ENCODE measurements at places on chromosomes 7 and 10.

DNA sequence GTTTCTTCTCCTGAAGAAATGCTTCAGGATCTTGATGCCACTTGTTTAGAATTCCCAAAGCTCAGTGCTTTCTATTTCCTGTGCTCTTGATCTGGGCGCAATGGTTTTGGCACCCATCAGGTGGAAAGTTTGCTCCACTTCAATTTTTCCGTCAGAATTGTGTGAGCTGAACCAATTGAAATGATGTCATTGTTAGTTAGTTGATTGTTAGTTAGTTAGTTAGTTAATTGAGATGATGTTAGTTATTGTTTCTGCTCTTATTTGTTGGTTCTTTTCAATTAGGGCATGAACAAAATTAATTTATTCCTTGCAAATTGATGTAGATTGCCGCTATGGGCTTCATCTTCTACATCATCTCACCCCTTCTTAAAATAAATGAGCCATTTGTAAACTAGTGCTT, 252.6 kb downstream of the BAMBI start:
- no peak for DNase-seq

DNA sequence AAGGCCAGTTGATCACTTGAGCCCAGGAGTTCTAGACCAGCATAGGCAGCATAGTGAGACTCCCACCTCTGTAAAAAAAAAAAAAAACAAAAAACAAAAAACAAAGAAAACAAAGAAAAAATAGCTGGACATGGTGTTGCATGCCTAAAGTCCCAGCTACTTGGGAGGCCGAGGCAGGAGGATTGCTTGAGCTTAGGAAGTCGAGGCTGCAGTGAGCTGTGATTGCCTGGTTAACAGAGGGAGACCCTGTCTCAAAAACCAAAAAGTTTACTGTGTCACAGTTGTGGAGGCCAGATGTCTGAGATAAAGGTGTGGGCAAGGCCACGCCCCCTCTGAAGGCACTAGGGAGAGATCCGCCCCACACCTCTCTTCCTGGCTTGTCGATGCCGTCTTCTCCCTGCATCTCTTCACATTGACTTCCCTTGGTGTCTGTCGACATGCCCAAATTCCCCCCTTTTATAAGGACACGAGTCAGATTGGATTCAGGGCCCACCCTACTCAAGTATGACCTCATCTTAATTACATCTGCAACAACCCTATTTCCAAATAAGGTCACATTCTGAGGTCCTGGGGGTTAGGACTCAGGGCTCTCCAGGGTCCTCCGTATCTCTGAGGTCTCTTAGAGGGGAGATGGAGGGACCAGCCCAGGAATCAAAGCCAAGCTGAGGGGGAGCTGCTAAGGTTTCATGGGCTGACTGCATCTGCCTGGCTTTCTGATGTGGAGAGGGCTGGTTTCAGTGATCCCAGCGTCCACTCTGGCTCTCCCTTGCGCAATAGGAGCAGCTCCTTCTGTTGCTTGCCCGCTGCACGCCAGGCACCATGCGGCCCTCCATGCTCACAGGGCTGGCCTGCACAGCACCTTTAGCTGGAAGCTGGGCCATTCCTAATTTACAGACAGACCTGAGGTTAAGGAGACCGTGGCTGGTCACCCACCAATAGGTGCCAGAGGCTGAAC, 23.1 kb downstream of the AGAP3 start:
- DNase-seq, result no peak

DNA sequence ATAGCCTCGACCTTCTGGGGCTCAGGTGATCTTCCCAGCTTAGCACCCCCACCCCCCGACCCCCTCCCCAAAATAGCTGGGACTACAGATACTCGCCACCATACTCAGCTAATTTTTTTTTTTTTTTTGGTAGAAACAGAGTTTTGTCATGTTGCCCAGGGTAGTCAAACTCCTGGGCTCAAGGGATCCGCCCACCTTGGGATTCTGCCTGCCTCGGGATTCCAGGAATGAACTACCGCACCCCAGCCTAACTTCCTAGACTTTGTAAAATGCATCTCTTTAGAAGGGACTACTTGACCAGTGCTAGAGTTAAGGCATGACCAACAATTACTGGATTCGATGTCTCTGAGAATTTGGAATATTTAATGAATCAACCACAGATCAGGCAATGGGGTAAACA, 85.9 kb downstream of the MDFIC start:
- DNase-seq, result no peak

GRCh38 chr10:117264782-117265181, 23.9 kb downstream of the SLC18A2 start:
- no peak for DNase-seq

GRCh38 chr10:52573347-52573746, 199.2 kb downstream of the MBL2 start:
- no peak for DNase-seq

- no peak for DNase-seq
Measured at GRCh38 chr10:106857213-106857612, 307.3 kb downstream of the SORCS1 start.

GRCh38 chr7:65325793-65326432, 47.7 kb upstream of the ZNF92 start:
- no peak for DNase-seq

GRCh38 chr10:90089719-90090118, 388.3 kb downstream of the KIF20B start:
- DNase-seq, result no peak

DNA sequence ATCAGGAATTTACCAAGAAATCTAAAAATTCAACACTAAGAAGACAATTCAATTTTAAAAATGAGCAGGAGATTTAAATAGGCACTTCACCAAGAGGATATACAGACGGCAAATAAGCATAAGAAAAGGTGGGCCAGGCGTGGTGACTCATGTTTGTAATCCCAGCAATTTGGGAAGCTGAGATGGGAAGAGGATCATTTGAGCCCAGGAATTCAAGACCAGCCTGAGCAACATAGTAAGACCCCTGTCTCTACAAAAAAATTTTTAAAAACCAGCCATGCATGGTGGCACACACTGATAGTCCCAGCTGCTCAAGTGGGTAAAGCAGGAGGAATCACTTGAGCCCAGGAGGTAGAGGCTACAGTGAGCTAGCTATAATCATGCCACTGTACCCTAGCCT, 3.5 kb upstream of the AKR1D1 start:
- DNase-seq, result no peak

DNA sequence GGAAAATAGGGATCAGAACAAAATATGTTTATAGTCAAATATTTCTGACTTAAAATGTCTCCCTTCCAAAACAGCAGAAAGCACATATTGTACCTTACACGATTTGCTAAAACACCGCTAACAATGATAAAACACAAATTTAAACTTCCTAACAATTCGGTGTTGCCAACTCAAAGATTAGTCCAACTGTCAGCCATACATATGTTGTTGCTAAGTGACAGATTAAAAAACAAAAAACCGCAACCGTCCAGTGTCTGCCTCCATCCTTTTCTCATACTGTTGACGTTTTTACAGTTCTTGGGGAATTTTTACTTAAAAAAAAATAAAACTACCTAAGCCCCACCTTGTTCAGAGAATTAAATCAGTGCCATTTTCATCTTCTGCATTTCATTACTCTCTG, 118.0 kb downstream of the RAB11FIP2 start:
- DNase-seq, result no peak

- no peak for DNase-seq
Measured at GRCh38 chr10:30674796-30675195, 45.2 kb upstream of the LYZL2 start.

- no peak for DNase-seq
Measured at GRCh38 chr7:28411876-28412662, at the start of gene CREB5. Gene CREB5, plus strand, starts transcription at chr7:28412518. Its CDS starts 397 bp downstream, at chr7:28412915.

- DNase-seq, result no peak
Measured at GRCh38 chr10:132881186-132881920, 61.0 kb downstream of the CFAP46 start.

DNA sequence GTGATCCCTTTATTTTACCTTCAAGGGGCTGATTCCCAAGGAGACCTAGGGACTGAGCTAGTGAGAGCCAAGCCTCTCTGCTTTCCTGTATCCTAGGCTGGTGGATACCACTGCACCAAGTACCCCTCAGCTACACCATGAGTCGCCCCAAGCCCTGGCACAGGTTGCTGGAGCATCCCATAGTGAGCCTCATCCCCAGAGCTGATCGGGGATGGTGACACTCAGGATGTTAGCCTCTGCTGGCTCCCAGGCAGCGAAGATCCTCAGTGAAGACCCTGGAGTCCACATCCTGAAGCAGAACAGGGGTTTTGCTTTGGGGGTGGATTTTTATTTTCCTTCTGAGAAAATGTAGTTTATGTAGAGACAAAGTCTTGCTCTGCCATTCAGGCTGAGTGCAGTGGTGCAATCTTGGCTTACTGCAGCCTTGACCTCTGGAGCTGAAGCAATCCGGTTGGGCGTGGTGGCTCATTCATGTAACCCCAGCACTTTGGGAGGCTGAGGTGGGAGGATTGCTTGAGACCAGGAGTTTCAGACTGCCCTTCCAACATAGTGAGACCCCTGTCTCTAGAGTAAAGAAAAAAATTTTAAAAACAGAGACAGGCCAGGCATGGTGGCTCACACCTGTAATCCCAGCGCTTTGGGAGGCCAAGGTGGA, 12.5 kb upstream of the ZNF212 start:
- DNase-seq, result no peak

DNA sequence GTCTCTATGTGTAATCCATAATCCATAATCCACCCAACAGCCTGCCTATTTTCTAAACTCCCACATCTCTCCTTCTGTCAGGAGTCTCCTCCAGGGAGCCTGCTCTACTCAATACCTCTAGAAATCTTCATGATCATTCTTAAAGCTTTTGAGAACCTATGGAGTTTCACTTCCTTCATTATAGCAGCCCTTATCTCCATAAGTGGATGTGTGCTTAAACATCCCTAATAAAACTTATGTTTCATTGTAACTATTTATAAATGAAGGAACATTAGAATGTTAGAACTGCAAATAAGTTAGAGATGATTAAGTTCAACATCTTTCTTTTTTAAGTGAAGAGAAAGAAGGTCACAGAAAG, 8.5 kb downstream of the CPED1 start:
- no peak for DNase-seq

DNA sequence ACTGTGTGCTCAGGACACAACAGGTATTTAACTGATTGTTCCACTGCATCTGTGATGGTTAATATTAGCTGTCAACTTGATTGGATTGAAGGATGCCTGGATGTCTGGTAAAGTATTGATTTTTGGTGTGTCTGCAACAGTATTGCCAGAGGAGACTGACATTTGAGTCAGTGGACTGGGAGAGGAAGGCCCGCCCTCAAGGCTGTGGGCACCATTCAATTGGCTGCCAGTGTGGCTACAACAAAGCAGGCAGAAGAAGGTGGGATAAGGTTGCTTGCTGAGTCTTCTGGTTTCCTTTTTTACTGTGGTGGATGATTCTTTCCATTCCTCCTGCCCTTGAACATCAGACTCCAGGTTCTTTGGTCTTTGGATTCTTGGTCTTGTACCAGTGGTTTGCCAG, 137.1 kb upstream of the FAM13C start:
- DNase-seq, result no peak
